ENCODE measurements at places on chromosomes 1 and 21. TPM values are rescaled to one million over a fixed set of nuclear protein-coding genes. Genes with fewer than 3 reads are reported as not detected.

The GJB3 gene
- not detected for total RNA-seq

The ATP6V1G3 gene
- not detected for total RNA-seq

The TRIM58 gene
- not detected for total RNA-seq

The SMIM12 gene
- total RNA-seq = 25.4 TPM

The IGSF9 gene
- not detected for total RNA-seq

The CCDC27 gene
- total RNA-seq = not detected

The OVAAL gene
- total RNA-seq = not detected

The CD1E gene
- total RNA-seq = not detected

The OR2M3 gene
- not detected for total RNA-seq

The FAM3B gene
- total RNA-seq = not detected

The INSRR gene
- not detected for total RNA-seq

The BRDT gene
- total RNA-seq = not detected

The PIK3C2B gene
- total RNA-seq = 2.5 TPM

The ST6GALNAC3 gene
- 0.88 TPM for total RNA-seq

The TRABD2B gene
- 0.69 TPM for total RNA-seq

The LRRIQ3 gene
- 0.06 TPM for total RNA-seq

The LCE2D gene
- total RNA-seq = not detected

The C1orf185 gene
- total RNA-seq = not detected

The TTC34 gene
- total RNA-seq = 0.15 TPM

The CEP170 gene
- total RNA-seq = 36.8 TPM

The NBPF4 gene
- not detected for total RNA-seq

The SPRR1A gene
- total RNA-seq = not detected

The SPTA1 gene
- total RNA-seq = 0.25 TPM

The AMY2B gene
- total RNA-seq = 6.4 TPM

The SFN gene
- not detected for total RNA-seq

The CAPN2 gene
- total RNA-seq = 149 TPM

The CLCN6 gene
- total RNA-seq = 7.6 TPM

The PRAMEF2 gene
- total RNA-seq = not detected

The ADAMTS4 gene
- total RNA-seq = 2.2 TPM

The EDN2 gene
- total RNA-seq = not detected

The FCMR gene
- 1.6 TPM for total RNA-seq

Measured in cardiac ventricle fibroblast (primary cell).